Cardiac septum (tissue), 1 donor: ENCODE measurements at places on chromosomes 2 and 18. TPM values are rescaled to one million over a fixed set of nuclear protein-coding genes. Genes with fewer than 3 reads are reported as not detected.

The PARD3B gene
- 9.5 TPM for total RNA-seq

The TMEM163 gene
- total RNA-seq: 0.38 TPM

DNA sequence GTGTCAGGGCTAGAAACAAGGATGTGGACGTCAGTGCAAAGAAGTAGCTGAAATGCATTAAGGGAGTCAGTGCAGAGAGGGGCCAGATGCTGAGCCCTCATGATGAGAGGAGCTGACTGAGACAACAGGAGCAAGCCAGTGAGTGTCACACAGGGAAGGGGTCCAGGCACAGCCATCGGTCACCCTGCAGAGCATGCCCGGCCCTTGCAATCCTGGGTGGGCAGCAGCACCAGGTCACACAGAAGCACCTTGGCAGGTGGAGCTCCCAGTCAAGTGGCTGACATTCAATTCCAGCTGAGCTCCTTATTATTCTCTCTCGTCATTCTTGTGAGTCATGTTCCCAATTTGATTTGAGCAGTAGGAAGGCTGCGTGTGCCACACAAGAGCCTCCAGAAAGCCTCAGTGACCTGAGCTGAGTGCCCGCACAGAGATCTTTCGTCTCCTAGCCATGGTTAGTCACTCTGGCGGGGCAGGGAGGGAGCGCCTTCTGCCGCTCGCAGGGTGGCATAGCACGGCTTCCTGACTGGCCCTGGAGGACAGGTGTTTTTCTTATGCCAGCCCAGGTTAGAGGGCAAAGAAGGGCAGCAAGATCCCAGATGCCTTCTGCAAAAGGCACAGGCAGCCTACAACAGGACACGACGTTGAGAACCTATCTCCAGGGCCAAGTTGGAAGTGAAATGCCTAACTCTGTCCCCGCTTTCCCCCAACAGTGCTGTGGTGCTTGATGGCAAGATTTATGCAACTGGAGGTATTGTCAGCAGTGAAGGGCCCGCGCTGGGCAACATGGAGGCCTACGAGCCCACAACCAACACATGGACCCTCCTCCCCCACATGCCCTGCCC is 220.9 kb downstream of the ATAD2B start:
- DNase-seq: peak; percentile 54

DNA sequence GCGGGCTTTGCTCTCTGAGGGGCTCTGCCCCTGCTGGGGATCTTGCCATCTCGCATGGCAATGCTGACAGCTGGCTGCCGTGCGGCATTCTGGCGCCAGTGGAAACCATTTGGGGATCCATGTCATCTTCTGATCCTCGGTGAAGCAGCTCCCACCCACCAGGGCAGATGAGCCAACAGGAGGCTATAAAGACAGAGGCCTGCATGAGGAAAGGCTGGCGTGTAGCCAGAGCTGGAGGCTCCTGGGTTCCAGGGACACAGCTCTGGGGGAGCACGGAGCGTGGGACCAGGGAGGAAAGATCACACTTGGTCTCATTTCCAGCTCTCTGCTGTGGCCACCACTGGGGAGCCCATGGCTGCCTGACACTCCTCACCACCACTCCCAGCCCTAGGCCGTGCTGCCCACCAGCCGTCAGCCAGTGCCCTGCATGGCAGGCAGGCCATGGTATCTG is 145.8 kb downstream of the ZFP36L2 start:
- DNase-seq: peak; percentile 71

- no peak for DNase-seq
Measured at GRCh38 chr2:33441235-33441810, 35.1 kb upstream of the RASGRP3 start.

GRCh38 chr2:199495147-199495546 is 37.4 kb upstream of the SATB2 start:
- no peak for DNase-seq

- DNase-seq: no peak
Measured at GRCh38 chr18:46705521-46705920, 48.5 kb upstream of the LOXHD1 start.

- DNase-seq: no peak
Measured at GRCh38 chr2:191304939-191305875, 60.0 kb downstream of the MYO1B start.
